ENCODE measurements at places on chromosomes 2 and 18. TPM values are rescaled to one million over a fixed set of nuclear protein-coding genes. Genes with fewer than 3 reads are reported as not detected.

Gene EPB41L3
- 4.7 TPM for total RNA-seq

Gene DAPL1
- total RNA-seq = not detected

Gene MGAT4A
- total RNA-seq = 92.9 TPM

Gene ATP6V1C2
- total RNA-seq = not detected

Gene AQP4
- total RNA-seq = not detected

Gene SERPINB2
- total RNA-seq = not detected

Gene KYNU
- not detected for total RNA-seq

Gene ASIC4
- not detected for total RNA-seq

Gene HOXD12
- not detected for total RNA-seq

Gene PRKD3
- total RNA-seq = 15.0 TPM

Gene FOXD4L1
- total RNA-seq = 0.40 TPM

Gene CCL20
- total RNA-seq = not detected

Gene AQP12A
- total RNA-seq = not detected

Gene MROH2A
- total RNA-seq = not detected

Gene SELENOI
- total RNA-seq = 25.6 TPM

Gene PRKAG3
- total RNA-seq = not detected

Gene KATNAL2
- 0.60 TPM for total RNA-seq

Gene SLC11A1
- total RNA-seq = 0.46 TPM

Gene SLC38A11
- not detected for total RNA-seq

Gene TCF4
- total RNA-seq = 1.5 TPM

Gene IL36B
- total RNA-seq = not detected

Gene NETO1
- not detected for total RNA-seq

Gene CNTNAP5
- total RNA-seq = not detected

Gene MAPRE3
- 1.8 TPM for total RNA-seq

Gene SLC19A3
- not detected for total RNA-seq

Gene CCDC68
- not detected for total RNA-seq

Gene COL4A4
- 0.03 TPM for total RNA-seq

Gene NOL4
- not detected for total RNA-seq

Gene DNAH6
- 0.12 TPM for total RNA-seq

Gene NMUR1
- 0.76 TPM for total RNA-seq

Gene ITPRIPL1
- 27.9 TPM for total RNA-seq

Gene FAM98A
- total RNA-seq = 28.1 TPM

Gene TRIM43
- total RNA-seq = not detected

Gene CIB4
- not detected for total RNA-seq

Gene CYS1
- 0.28 TPM for total RNA-seq

Gene DLX1
- total RNA-seq = not detected

Gene L3MBTL4
- total RNA-seq = 0.07 TPM

Gene CAPN10
- 50.7 TPM for total RNA-seq

Gene GBX2
- total RNA-seq = not detected

Gene CSRNP3
- not detected for total RNA-seq

Gene WDR75
- 43.3 TPM for total RNA-seq

Gene POTEC
- not detected for total RNA-seq

Gene ANKRD30B
- not detected for total RNA-seq

Gene GEN1
- total RNA-seq = 27.1 TPM

Gene FTCDNL1
- 1.4 TPM for total RNA-seq

Gene FBXO36
- total RNA-seq = 0.87 TPM

Gene DCC
- total RNA-seq = not detected

Gene ABCB11
- not detected for total RNA-seq

Gene ZNF396
- 0.98 TPM for total RNA-seq

Gene SYT4
- total RNA-seq = not detected

Gene ACMSD
- not detected for total RNA-seq

Gene ANKRD30BL
- not detected for total RNA-seq

Gene DCAF17
- total RNA-seq = 15.1 TPM

Gene FAP
- total RNA-seq = not detected

Gene CHRNG
- total RNA-seq = not detected

All from activated naive CD4-positive, alpha-beta T cell treated with anti-CD3 and anti-CD28 coated beads, Interleukin-2, amount 10 ng/mL, durations not matched to agents 5 hours and 36 hours (primary cell).